ENCODE measurements at places on chromosomes 12 and 14.
A peak's percentile ranks its signal among the peaks of the same experiment; 100 is the strongest.

DNA sequence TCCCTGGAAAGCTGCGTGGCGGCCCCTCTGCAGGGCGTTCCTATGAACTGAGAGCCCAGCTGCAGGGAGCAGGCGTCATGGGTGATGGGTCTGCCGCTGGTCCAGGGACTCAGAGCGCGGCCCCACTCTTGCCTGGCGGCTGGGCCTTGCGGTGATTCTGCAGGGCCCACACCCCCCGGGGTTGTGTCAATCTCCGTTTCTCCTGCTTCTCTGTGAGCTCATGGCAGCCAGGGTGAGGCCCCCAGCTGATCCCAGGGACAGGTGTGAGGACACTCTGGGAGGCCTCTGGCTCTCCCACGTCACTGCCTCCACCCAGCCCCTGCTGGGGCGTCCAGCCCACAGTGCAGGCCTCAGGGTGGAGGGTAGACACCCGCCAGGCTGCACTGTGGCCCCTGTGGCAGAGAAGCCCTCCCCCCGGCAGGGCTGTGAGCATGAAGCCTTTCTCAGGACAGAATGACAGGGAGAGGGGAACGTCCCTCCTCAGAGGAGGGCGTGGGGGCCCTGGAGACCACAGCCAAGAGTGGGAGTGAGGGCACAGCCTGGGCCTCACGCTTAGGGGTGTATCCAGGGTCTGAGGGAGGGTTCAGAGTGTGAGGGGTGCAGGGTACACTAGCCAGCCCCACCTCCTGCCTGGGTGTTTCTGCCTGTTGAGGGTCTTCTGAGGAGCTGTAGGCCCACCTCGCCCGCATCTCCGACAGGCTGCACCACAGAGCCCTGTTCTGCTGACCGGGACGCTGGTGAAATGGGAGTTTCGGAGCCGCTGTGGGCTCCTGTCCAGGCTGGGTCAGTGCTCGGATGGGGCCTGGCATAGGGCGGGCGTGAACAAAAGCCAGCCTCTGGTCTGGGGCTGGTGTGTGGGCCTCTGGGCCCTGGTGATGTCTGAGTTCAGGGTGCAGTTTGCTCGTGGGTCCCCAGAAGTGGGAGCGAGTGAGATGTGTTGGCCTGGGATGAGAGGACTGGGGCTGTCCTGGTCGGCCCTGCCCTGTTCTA lies 26.7 kb upstream of the CRIP2 start:
- DNase-seq: no peak

GRCh38 chr12:21939435-21939834 lies 1.8 kb downstream of the ABCC9 start:
- DNase-seq: no peak

- DNase-seq: no peak
These were observed 35.8 kb downstream of the USP15 start for GRCh38 chr12:62296001-62296400.

DNA sequence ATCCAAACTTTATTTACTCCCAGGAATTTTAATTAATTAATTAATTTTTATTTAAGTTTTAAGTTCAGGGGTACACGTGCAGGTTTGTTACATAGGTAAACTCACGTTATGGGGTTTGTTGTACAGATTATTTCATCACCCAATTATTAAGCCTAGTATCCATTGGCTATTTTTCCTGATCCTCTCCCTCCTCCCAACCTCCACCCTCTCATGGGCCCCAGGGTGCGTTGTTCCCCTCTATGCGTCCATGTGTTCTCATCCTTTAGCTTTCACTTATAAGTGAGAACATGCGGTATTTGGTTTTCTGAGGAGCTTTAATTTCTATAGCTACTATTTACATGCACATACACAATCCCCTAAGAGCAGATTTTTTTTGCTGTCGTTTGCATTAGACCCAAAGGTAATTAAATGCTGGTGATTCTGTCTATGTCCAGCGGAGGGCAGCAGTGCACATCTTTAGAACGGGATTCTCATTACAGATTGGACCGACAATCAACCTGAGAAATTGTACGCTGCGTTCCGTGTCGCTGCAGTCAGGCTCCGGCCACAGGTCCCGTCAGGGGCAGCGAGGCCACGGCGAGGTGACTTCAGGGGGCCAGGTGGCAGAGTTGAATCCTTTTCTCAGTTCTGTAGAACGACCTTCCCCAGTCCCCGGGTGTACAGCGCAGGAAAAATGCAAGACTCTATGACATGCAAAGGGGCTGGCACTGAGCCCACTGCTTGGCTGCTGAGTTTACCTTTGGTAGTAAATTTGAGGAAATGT lies 11.6 kb downstream of the TMEM30B start:
- peak; percentile 82 for DNase-seq

GRCh38 chr14:94548999-94549985 lies 11.9 kb upstream of the SERPINA4 start:
- DNase-seq: peak; percentile 59

GRCh38 chr14:92362781-92363235 lies 39.8 kb downstream of the SLC24A4 start:
- DNase-seq: peak; percentile 66

DNA sequence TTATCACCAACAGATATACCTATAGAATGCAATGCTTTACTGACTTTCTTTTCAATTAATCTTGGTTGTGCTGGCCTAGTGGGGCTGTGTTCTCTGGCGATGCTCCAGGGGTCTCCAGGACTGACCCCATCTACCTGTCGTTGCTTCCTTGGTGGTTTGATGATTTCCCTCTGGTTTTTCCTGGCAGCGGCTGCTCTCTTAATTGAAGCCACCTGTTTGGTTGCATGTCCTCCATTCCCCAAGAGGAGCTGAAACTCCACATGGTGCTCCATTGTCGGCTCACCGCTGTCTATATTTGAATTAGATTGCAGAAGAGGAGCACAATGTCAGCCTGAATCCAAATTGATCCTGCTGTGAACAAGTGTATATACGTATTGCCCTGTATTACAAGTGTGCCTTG lies 7.1 kb upstream of the IFNG-AS1 start:
- peak; percentile 21 for DNase-seq

DNA sequence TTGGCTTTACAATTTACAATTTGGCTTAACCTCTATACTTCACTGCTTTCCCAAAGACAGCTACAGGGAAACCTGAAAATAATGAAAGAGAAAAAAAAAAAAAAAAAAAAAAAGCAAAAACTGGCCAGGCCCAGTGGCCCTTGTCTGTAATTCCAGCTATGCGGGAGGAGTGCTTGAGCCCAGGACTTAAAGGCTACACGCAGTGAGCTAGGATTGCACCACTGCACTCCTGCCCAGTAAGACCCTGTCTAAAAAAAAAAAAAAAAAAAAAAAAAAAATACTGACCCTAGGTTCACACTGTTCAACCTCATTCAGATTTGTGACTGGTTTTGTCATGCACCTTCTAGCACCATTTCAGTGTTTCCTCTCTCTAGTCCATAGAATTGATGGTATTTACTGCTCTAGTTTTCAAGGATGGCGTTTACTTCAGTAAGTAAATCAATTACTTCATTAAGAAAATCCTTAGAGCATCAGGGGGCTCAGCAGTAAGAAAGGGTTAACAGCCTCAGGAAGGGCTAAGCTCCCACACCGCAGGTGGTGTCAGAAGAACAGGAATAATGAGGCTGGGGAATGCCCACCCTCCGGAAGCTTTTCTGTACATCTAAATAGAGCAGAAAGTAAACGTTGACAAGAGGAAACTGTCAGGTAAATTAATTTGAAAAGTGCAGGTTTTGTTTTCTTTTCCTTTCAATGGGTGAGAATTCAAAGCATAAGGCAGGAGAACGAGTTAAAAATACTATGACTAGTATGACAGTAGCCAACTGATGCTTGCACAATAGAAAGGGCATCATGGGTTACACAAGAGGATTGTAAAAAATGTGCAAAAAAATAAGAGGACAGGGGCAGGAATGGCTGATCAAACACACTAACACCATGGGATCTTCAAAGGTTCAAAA lies 115.0 kb upstream of the MDM1 start:
- no peak for DNase-seq

All from Daoy (cell line).